ENCODE measurements at places on chromosomes 1 and 21.

- DNase-seq: no peak
Measured at GRCh38 chr1:221190249-221190648, 311.0 kb downstream of the HLX start.

- DNase-seq: no peak
Measured at GRCh38 chr1:107135463-107135862, 5.4 kb upstream of the NTNG1 start.

GRCh38 chr1:43975249-43975961, 645 bp downstream of the ATP6V0B start:
- DNase-seq: no peak

DNA sequence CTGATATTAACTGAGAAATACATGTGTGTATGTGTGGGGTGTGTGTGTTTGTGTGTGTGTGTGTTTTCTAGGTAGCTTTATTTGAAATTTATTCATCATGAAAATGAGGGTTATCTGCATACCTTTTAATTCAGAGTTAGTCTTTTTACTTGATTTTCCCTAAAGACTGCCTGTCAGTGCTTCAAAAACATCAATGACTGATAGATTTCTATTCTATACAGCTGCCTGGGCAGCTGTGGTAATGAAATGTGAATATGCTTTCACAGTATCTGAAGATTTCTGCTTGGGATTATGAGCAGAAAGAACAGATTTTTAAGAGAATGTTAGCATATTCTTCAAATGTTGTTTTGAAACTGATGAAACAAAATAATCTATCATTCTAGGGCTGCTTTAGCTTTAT, 119.7 kb upstream of the ZRANB2 start:
- DNase-seq: no peak

GRCh38 chr1:85133565-85134159, 67.2 kb downstream of the SYDE2 start:
- DNase-seq: no peak
